Hypothalamus (tissue), 51 donors: ENCODE measurements at places on chromosomes 2 and 18.

- no peak for DNase-seq
Observed at GRCh38 chr2:24635181-24635580, 144.1 kb downstream of the NCOA1 start.

DNA sequence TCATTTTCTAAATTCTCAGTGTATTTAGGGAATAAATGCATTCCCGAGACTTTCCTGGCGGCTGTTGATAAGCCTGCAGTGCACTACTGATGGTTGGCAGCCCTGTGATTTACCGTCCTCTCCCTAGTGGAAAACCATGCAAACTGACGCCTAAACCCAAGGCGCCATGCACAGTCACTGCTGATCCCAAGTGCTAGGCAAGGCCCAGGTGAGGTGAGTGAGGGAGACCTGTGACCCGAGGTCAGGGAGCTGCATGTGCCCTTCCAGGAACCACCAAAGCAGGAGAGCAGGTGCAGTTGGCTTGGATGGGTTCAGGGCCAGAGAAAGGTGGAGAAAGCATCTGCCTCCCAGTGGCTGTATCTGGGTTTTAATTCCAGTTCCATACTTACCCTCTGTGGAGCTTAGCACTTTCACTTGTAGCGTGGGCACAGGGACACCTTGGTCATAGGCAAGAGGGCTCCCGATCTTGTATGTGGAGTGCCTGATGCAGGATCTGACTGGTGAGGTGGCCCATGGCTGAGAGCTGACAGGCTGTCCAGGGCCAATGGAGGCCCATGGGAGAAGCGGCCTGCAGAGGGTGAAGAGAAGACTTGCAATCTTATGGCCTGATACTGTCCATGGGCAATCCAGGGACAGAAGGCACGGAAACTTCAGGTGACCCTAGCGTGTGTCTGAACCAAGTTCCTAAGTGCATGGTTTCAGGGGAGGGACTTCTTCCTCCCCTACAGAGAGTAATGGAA, 131.3 kb downstream of the SH3RF3 start:
- DNase-seq, result no peak

DNA sequence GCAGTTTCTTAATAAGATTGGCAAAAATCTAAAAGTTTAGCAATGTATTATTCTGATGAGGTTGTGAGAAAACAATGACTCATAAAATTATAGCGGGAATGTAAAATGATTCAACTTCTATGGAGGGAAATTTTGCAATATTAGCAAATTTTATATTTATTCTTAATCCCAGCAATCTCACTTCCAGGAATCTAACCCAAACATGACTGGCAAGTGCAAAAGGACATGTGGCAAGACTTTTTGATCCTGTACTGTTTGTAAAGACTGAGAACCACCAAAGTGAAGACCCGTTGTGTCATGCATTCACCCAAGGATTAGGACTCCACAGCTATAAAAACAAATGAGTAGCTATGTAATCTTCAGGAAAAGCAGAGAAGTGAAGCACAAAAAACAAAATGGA, 234.8 kb upstream of the KYNU start:
- no peak for DNase-seq

- DNase-seq, result no peak
Observed at GRCh38 chr2:53530126-53530525, 237.5 kb upstream of the CHAC2 start.

- DNase-seq, result no peak
Observed at GRCh38 chr2:227038550-227039189, 125.3 kb downstream of the COL4A4 start.

- DNase-seq, result no peak
Observed at GRCh38 chr2:224405412-224405811, 3.5 kb upstream of the FAM124B start.

DNA sequence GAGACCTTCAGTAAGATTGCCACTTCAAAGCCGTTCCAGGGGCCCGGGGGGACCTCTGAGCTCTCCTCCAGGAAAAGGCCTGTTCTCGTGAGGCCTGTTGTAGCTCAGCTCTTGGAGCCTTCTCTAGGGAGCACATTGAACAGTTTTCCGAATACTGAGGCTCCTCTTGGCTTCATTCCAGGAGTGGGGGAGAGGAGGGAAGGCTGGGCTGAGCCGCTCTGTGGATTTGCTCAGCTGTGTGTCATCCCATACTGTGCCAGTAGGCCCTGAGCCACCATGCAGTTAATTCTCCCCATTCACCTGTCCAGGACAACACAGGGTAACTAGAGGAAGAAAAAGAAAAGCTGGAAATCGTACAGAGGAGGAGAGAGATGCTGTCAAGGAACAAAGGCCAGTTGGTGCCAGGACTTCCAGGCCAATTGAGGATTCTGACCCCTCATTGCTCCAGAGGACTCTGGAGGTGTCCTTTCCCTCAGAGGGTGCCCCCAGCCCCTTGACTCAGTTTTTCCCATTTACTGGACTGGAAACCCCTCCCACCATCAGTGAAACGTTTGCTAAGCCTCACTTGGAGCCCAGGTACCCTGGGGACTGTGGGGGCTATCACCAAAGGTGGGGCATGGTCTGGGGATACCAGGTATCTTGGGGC, 41.4 kb downstream of the HS1BP3 start:
- no peak for DNase-seq

GRCh38 chr18:7590826-7591560, 23.9 kb downstream of the PTPRM start:
- DNase-seq, result no peak

DNA sequence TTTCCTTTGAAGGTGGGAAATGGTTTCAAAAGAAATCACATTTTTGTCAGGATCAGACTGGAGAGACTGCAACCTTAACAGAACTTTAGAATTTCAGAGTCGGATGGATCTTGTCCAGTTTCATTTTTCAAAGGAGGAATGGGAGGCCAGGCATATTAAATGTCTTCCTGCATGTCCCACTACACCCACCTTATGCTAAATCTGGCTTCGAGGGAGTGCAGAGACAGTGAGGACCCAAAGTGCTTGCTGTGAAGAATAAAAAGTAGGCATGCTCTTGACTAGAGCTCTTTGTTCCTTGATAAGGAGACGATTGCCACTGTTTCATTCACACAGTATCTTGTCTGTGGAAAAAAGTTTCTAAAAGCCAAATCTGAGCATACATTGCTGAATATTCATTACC, 197.6 kb downstream of the SLC4A3 start:
- DNase-seq, result no peak

DNA sequence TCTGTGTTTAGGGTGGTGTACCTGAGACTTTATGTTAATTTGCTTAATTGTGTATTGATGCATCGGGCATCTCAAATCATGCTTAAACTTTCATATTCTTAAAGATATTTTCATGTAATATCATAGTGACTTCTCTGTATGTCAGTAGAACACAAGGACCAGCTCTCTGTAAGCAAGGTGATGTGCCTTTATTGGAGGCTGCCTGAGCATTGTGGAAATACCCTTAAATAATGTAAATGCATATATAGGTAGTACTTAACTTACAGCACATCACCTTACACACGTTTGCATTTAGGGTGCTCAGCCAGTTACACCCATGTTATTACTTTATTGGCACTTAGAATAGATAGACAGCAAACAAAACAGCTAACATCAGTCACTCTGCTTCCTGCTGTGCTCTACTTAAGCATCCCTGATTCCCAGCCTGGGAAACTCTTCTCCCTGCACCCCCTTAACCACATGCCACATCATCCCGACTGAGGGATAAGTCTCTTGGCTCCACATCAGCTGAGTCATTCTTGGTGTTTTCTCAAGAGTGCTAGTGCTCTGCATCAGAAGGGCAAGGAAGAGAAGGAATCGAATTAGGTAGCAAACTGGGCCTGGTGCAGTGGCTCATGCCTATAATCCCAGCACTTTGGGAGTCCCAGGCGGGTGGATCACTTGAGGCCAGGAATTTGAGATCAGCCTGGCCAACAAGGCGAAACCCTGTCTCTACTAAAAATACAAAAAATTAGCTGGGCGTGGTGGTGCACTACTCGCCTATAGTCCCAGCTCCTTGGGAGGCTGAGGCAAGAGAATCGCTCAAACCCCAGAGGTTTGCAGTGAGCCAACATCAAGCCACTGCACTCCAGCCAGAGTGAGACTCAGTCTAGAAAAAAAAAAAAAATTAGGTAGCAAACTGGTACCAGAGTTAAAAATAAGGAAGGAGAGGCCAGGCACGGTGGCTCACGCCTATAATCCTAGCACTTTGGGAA, 108.7 kb downstream of the MAP3K20 start:
- DNase-seq, result no peak

- DNase-seq, result peak; percentile 28
Observed at GRCh38 chr2:112626604-112627059, 19.1 kb upstream of the SLC20A1 start.

DNA sequence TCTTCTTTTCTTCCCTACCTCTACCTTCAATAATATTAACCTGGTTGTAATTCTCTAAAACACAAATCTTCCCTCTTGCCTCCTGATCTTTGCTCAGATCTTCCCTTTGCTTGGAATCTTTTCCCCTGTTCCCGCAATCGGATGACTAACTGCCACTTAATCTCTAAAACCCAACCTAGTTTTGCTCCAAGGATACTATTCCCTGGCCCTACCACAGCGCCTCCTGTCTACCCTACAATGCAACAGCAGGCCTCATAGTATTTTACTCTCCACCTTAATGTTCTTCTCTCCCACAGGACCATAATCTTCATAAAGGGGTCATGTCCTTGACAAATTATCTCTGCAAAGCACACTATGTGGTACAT, 246.8 kb upstream of the TNP1 start:
- DNase-seq, result no peak

DNA sequence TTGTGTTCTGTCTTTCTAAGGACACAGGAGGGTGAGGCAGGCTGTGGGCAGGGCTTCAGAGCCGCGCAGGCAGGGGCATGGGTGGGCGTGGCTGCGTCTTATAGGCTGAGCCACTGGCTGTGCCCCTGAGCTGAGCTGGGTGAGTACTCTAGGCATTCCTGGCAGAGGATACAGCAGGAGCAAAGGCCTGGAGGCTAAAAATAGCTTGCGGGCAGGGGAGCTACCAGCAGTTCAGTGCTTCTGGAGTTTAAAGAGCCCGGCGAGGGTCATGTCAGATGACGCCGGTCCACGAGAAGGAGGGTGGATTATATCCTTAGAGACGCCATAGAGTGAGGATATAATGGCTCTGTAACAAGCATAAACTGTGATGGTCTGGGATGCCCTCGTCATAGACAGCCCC, 31.5 kb upstream of the PDIA6 start:
- DNase-seq, result no peak

DNA sequence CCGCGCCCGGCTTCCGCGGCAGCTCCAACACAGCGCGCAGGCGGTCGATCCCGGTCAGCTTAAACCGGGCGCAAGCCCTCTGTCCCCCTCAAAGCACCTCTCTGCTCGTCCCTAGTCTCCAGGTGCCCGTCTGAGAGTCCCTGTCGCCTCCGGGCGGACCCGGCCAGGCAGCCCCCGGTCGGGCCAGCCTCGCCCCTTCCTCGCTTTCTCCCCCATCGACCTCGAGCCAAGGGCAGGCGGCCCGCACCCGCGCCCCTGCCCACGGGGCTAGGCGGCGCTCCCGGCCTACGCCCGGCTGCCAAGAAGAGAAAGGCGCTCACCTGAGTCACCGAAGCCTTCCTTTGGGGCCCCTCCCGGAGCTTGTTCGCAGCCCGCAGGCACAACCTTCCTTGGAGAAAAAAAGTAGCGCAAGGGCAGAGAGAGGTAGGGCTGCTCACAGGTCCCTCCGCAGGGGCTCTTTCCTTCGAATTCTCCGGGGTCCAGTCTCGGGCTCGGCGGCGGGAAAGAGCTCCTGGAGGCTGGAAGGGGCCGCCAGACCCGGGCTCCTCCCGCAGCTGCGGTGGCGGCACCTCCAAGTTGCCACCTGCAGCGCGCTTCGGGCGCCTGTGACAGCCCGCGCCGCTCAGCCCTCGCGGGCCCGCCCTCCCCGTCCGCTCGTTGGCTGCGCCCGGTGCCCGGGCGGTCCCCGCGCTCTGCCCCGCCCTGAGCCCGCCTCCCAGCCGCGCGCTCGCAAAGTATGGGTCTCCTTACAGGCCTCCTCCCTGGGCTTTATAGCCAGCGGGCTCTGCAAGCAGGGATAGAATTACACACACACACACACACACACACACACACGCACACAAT, 86.5 kb upstream of the EPB41L3 start:
- peak; percentile 65 for DNase-seq

DNA sequence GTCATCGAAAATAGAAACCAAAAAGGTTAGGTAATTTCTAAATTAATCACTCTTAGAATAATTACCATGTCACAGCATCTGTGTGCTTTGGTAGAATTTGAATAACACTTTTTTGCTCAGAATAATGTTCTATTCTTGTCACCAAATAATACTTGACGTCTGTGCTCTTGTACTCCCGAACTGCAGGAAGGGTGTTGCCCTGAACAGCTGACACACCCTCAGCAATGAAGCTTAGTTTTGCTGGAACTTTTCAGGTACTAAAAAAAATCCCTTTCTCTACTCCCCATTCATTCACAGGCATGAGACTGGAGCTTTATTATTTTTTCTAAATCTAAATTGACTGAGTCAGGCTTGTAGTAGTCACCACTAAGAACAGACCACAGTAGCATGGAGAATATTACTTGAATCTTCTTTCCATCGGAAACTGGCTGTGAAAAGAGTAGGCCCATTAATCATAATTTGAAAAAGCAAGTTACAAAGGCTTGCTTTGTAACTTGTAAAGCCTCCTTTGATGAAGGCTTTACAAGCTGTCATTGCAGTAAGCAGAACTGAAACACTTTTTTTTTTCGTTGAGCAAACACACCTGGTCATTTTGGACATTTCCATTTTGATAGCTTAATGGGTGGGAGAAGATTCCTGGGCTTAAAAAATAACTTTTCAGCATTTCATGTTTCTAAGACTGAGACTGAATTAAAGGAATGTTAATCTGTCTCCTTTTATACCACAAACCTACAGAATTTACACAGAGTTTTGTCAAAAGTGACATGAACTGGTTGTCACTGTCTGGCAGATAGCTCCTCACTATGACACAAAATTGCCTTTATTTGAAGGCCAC, 70.3 kb upstream of the PELI1 start:
- DNase-seq, result no peak

DNA sequence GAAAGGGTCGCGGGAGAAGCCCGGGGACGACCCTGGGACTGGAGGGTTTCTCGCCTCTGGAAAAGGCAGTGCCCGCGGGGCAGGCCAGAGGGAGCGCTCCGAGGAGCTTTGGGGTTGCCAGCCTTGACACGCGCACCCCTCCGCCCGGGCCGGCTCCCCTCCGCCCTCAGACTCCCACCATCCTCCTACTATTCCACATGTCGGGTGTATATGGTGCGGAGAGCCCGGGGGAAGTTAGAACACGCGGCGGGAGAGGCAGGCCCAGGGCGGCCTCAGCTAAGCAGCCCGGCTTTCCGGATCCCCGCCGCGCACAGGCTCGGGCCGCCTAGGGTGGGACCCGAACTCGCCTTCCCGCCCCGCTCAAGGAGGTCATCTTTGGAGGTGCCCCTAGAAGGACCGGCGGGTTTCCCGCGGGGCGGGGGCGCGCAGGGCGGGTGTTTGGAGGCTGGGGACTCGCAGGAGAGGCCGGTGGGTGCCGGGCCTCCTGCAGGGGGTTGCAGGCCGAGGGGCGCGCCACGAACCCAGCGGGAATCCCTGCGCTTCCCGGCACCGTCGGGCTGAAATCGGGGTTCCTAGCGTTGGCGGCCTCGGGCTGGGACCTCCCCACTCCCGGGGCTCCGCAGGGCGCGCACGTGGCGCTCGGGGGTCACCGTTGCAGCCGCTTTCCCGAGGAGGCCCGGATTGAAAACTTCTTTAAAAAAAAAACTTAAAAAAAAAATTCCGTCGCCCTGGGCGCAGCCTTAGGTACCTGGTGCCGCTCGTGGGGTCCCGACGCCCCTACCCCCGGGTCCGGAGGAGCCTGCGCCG, 3.7 kb downstream of the NFATC1 start:
- no peak for DNase-seq
